ENCODE measurements at places on chromosomes 1 and 21.
A peak's percentile ranks its signal among the peaks of the same experiment; 100 is the strongest.

DNA sequence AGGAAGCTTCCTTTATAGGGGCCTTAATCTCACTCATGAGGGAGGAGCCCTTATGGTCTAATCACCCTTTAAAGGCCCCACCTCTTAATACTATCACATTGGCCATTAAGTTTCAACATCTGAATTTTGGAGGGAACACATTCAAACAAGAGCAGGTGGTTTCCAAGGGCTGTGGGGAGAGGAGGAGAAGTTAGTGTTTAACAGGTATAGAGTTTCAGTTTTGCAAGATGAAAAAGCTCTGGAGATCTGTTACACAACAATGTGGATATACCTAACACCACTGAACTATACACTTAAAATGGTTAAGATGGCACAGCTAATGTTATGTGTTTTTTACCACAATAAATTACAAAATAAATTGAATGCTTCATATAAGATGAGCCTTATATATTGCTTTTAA lies 113.4 kb upstream of the DNAH14 start:
- DNase-seq = no peak

DNA sequence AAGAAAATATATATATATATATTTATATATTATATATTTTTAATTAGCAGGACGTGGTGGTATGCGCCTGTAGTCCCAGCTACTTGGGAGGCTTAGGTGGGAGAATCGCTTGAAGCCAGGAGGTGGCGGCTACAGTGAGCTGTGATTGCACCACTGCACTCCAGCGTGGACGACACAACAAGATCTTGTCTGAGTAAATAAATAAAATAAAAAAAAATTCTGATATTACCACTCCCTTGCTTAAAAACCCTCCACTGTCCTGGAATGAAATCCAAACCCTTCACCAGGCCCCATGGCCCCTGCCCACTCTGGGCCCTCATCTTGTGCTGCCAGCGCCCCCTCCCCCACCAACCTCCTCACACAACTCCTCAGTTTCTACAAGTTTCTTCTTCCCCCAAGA lies 1.7 kb upstream of the ECE1 start:
- DNase-seq = no peak

- DNase-seq = no peak
These were observed 20.5 kb upstream of the UBL4B start for GRCh38 chr1:110091791-110092190.

GRCh38 chr21:39047046-39047445 lies 136.2 kb downstream of the PSMG1 start:
- DNase-seq = no peak

DNA sequence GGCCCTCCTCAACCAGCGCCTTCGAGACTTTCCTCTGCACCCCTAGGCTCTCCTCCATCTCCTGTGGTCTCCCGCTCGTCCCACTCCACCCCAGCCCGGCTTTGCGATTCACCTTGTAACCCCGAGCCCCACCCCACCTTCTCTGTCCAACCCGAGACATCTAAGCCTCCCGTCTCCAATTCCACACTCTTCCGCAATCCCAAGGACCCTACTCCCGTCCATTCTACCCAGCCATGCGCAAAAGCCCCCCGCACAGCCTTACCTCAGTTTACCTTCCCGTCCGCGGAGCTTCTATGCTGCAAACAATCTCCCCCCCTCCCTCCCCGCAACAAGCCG lies 174 bp downstream of the SH3BP5L start:
- peak; percentile 4 for DNase-seq

GRCh38 chr1:8197493-8198282 lies 120.2 kb upstream of the SLC45A1 start:
- DNase-seq = no peak

GRCh38 chr1:159430985-159431384 lies 1.0 kb upstream of the OR10J4 start:
- DNase-seq = no peak

GRCh38 chr1:168079761-168080160 lies 57.0 kb downstream of the GPR161 start:
- no peak for DNase-seq

- no peak for DNase-seq
These were observed 140.3 kb downstream of the PLPP3 start for GRCh38 chr1:56438901-56439551.

DNA sequence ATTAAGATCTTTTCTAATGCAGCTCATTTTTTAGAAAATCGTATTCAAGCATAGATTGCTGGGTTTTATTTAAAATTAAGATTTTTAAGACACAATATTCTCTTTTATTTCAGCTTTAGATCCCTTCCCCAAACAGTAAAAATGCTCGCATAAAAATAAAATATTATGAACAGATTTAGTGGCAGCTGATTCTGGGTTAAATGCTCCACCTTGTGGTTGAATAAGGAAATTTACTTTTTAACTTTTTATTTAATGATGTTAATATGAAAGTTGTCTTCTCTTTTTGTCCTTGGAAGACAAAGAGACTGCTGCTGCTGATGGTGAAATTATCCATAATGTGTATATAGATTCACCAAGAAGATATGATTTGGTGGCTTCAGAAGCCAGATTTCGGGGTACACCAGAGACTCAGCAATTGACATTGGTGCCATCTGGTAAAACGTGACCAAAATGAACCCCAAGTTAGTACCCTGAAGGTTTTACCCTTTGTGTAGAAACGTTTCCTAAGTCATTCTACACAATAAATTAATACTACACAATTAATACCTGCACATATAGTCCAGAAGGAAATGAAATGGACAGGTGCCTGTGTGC lies 128.0 kb downstream of the ADAMTS1 start:
- no peak for DNase-seq

- no peak for DNase-seq
These were observed 53.5 kb upstream of the MTF2 start for GRCh38 chr1:93025572-93025971.

DNA sequence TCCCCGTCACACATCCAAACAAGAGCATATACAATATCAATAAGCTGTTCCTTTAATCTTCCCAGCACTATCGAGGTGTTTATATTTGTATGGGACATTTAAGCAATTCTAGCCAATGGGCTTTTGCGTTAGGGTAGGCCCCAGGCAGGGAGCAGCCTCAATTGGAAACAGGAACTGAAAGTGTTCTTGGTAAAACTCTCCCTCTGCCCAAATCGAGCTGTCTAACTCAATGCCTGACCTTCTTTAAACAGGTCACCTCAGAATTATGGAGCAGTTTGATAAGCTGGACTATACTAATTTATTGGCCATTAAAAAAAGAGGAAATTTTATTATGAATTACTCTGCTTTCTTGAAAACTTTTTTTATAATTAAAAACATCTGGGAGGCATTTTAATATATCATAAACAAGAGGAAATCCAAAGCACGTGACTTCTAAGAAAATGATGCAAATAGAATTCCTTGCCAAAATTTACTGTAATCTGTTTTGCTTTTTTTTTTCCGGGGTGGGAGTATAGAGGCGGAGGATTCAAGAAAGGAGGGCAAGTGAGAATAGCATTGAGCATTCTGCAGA lies 498.1 kb downstream of the LMO4 start:
- no peak for DNase-seq

DNA sequence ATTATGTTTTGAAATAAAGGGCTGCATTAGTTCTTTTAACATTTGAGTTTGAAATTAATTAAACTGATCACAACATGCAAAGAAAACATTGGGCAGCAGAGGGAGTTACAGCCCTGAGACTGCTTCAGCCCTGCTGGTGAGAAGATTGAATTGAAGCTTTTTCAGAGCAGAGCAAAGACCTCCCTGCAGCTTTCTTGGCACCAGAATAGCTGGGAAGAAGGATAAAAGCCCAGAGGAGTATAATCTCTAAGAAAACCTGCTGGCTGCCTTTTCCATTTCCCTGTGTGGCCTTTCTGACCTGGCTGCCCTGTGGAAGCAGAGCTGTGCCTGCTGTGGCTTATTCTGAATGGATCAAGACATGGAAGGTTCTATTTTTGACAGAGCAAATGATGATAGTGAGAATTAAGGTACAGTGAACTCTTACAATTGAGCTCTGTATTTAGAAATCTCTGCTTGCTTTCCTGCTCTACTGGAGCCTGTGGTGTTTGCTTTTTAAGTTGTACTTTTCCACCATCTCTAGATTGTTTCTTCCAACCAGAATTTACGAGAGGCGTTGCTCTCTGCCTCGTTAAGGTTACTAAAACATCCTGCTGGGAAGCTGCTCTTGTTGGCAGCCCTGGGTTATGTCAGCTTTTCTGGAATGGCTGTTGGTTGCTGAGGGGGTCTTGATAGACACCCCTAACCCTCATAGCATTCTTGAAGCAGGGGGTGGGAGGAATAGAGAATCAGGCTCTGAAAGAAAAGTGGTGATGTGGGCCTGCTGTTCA lies 9.9 kb downstream of the SNRPE start:
- no peak for DNase-seq

- DNase-seq = no peak
These were observed 134.9 kb downstream of the RHOU start for GRCh38 chr1:228870041-228870713.

DNA sequence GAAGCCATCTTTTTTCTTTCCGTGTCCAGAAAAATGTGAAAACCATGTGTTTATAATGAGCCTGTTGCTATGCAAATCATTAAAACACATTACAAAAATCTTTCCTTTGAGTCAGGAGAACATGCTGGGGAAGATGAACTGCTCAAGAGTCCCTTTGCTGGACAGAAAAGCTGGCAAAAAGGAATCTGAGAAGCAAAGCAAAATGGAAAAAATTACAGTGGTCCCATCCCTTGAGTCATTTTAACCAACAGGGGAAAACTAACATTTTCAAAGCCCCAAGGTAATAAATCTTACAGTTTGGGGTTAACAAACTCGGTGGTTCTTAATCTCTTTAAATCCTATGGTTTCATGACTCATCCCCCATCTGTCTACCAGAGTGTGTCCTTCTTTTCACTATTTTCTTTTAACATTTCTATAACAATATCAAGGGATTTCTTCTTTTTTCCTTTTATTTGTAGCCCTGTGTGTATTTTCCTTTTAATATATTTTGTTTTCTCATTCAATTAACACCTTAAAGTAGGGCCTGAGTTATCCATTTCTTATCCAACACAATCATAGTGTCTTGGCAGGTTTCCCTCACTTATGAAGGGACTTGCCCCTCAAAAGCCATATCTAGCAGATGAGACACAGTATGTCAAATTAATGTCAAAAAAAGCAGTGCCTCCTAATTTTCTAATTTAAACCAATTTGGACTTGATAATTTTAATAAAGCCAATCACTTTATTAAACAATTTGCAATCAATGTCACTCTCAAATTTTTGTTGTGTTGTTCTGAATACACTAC lies 105.4 kb downstream of the PTPN14 start:
- DNase-seq = no peak

DNA sequence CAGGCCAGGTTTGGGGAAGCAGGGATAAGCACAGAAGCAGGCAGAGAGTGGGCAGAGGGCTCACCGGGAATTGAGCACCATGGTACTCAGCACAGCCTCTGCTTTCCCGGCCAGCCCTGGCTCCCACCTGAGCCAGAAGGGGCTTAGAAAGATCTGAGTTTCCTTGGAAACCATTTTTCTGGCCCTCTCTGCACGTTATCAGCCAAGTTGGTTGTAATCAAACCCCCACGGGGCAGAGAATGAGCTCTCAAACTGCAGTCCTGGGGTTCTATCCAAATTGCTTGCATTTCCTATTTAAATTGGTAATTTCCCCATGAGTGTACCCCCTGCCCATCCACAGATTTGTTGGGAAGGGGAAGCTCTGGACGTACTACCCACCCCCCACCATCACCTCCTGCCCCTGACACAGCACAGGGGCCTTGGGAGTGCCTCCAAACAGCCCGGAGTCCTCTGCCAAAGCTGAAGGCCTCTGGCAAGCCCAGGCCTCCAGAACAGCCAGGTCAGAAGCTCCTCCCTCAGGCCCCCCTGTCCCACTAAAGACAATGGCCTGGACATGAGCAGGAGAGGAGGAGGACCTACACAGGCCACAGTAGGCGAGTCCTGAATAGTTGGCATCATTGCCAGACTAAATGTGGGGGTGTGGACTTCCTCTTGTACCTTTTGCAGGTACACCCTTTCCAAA lies 42.7 kb upstream of the GJB5 start:
- no peak for DNase-seq

GRCh38 chr1:35866991-35867390 lies 16.0 kb upstream of the AGO1 start:
- no peak for DNase-seq

DNA sequence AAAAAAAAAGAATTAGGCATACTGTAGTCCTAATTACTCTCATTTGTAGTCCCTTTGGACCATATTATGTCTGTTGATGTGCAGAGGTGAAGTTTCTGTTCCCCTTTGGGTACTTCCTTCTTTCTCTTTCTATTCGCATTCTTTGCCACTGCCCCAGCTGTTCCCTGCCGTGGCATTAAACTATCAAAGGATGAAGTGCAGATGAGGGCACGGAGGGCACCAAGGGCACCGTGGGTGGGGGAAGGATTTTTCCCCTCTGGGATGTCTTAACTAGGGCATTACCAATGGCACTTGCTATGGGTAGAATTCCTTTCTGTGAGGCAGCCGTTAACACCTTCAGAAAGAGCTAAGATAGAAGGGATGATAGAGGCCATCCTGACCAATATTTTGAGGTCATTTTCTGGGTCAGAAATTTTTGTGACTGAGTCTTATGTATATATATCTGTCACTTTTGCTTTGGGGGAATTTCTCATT lies 4.9 kb upstream of the MAPKAPK2 start:
- no peak for DNase-seq

DNA sequence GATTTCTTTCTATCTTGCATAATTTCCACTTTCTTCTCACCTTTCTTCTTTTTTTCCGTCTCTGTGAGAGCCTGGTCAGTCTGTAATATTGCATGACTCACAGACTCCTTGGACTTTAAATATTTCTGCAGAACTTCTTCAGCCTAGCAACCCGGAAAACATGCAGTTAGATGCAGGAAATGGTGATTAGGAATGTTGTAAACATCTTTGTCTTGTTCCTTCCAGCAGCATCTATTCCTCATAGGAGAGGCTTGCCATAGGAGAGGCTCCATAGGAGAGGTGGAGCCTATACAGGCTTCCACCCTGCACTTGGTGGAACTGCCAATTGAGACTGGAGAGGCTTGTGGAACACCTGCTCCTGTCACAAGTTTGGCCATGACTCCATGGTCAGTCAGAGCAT lies 10.0 kb downstream of the GBP5 start:
- DNase-seq = no peak

GRCh38 chr1:40034869-40035268 lies 5.7 kb upstream of the CAP1 start:
- no peak for DNase-seq

DNA sequence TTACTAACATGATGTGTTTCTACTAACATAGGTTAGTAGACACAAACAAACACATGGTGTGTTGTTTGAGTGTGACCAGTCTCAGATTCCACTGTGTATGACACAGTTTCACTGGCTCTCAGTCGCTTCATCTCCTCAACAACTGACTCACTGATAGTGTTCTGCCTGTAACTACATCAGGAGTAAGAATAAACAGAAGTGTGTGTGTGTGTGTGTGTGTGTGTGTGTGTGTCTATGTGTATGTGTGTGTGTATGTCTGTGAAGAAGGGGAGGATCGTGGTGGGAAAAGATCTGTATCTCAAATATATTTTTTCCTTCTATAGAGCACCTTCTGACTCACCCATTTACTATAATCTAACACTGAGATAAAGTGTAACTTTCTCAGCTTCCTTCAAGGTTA lies 391.0 kb downstream of the PTPRC start:
- no peak for DNase-seq

GRCh38 chr1:19757641-19758040 lies 42.1 kb downstream of the TMCO4 start:
- no peak for DNase-seq

GRCh38 chr1:197486946-197487345 lies 218.9 kb downstream of the CRB1 start:
- DNase-seq = no peak

GRCh38 chr1:3356827-3357460 lies 97.5 kb upstream of the ARHGEF16 start:
- DNase-seq = no peak

GRCh38 chr1:151312411-151312810 lies 14.8 kb downstream of the PI4KB start:
- DNase-seq = no peak
